Fibroblast of skin of left quadriceps (primary cell): ENCODE measurements at places on chromosomes 13 and 19.

GRCh38 chr13:109884462-109884861 is 98.1 kb upstream of the IRS2 start:
- no peak for DNase-seq

DNA sequence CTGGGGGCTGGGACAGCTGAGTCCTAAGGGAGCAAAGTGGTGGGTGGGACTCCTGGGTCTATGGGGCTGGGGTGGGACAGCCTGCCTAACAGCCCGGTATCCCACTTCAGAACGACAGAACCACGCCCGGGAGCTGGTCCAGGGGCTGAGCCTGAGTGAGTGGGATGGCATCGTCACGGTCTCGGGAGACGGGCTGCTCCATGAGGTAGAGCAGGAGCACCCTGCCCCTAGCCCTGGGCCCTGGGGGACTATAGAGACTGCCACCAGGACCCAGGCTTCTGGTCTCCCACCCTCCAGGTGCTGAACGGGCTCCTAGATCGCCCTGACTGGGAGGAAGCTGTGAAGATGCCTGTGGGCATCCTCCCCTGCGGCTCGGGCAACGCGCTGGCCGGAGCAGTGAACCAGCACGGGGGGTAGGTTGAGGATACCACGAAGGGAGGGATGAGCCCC is 8.6 kb downstream of the SPHK2 start:
- no peak for DNase-seq

- peak; percentile 45 for DNase-seq
These were observed 647.1 kb upstream of the SLITRK6 start for GRCh38 chr13:86446311-86446710.

DNA sequence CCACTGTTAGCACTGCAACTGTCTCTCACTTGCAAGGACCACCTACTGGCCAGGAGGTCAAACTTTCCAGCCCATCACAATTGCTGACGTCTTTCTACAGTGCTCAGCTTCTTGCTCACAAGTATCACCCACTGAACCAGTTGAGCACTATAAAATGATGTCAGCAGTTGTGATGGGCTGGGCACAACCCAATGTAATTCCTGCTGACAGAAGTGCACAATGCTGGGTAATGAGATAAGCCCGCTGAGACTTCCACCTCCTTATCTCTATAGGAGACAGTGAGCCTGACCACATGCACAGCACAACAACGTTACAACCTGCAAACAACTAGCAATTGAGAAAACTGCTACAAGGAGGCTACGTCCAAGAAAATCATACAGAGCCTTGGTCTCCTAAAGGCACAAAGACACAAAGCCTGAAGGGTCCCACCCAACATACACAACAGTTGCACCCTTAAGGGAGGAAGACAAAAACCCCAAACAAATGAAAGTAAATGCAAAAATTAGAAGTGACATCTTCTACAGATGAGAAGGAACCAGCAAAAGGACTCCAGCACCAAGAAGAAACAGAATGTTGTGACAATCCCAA is 273.2 kb downstream of the LIG4 start:
- no peak for DNase-seq

- DNase-seq: no peak
These were observed 5.9 kb upstream of the LAMP1 start for GRCh38 chr13:113291129-113291528.

- DNase-seq: no peak
These were observed 242.6 kb upstream of the EDNRB start for GRCh38 chr13:78161266-78161665.

DNA sequence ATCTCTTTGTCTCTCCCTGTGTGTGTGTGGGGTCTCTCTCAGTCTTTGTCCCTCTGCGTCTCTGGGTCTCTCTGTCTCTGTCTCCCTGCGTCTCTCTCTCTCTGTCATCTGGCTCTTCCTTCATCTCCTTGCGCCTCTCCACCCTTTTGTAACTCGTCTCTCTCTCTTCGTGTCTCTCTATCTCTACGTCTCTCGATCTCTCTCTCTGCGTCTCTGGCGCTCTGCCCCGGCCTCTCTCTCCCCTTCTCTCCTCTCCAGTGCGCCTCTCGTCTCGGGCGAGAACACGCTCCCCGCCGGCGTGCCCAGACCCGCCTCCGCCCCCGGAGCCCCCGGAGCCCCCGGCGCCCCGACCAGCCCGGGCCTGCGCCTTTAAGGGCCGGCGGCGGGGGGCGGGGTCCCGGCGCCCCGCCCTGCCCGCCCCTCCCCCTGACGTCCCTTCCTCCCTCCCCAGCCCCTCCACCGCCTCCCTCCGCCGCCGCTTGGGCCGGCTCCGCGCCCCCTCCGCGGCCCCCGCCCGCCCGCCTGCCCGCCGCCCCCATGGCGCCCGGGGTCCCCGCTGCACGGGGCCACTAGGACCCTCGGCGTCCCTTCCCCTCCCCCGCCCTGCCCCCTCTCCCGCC is at the start of gene MARK4:
Gene MARK4 (plus strand): TSS at position 440 of the 620 bp plus-strand sequence. CDS start 318 bp downstream, outside the sequence.
- peak; percentile 17 for DNase-seq

DNA sequence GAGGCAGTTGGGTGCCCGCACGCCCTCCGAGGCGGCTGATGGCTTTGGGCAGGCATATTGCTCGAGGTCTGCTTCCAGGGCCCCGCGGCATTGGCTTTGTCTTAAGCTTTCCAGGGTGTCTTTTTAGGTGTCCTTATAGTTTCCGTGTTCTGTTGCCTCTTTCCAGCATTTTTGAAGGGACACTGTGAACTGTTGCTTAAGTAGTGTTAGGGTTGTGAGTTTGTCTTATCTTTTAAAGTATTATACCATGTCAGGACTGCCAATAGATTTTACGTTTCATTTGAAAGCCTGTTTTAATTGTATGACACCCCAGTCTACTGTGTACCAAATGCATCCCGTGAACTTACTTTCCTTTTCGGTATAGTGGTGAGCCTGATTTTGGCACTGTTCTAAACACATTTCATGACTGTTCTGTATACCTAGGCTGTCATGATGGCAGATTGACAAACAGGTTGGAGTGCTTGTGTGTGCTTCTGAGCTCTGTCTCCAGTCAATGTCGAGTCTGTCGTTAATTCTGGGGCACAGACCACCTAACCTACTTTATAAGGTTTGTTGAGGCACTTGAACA is 656 bp downstream of the PCCA start:
- DNase-seq: no peak

DNA sequence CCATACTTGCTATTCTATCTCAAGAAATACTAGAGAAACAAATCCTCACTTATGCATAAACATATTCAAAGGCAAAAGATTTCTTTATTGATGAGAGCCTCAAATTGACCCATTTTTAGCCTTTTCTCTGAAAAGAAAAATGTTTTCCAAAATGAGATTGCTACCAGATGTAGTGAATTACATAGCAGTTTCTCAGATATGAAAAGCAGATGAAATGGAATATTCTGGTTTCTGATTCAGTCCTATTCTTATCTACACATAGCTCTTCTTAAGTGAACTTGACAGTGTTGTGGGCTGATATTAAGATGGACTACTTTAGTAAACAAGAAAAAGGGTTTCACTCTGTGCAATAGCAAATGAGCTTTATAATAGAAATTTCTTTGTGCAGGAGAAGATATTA is 183.5 kb downstream of the DNAJC15 start:
- no peak for DNase-seq

DNA sequence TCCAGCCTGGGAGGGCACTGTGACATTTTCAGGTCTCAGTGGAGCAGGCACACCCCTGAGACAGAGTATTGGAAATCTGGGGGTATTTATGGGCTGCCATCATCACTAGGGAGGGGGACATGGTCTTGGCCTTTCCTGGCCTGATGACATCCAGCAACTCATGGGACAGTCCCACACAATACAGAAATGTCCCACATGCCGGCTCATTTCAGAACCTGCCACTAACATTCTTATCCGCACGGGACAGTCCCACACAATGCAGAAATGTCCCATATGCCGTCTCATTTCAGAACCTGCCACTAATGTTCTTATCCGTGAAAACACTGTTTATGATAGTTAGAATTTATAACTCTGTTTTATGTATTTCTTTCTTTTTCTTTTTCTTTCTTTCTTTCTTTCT is 9.8 kb downstream of the SLC8A2 start:
- no peak for DNase-seq

DNA sequence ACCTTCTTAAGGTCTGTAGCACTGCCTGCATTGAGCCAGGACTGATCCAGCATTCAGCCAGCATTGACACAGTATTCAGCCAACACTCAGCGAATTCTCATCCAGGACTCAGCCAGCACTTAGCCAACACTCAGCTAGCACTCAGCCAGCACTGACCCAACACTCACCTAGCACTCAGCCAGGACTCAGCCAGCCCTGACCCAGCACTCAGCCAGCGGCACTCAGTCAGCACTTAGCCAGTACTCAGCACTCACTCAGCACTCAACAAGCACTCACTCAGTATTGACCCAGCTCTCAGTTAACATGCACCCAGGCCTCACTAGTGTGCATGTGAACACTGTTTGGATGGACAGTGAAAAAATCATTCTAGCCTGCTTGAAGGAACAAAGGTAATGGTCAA is 55.0 kb downstream of the TSHZ3 start:
- DNase-seq: no peak

GRCh38 chr13:70541451-70541850 is 433.2 kb upstream of the KLHL1 start:
- no peak for DNase-seq

DNA sequence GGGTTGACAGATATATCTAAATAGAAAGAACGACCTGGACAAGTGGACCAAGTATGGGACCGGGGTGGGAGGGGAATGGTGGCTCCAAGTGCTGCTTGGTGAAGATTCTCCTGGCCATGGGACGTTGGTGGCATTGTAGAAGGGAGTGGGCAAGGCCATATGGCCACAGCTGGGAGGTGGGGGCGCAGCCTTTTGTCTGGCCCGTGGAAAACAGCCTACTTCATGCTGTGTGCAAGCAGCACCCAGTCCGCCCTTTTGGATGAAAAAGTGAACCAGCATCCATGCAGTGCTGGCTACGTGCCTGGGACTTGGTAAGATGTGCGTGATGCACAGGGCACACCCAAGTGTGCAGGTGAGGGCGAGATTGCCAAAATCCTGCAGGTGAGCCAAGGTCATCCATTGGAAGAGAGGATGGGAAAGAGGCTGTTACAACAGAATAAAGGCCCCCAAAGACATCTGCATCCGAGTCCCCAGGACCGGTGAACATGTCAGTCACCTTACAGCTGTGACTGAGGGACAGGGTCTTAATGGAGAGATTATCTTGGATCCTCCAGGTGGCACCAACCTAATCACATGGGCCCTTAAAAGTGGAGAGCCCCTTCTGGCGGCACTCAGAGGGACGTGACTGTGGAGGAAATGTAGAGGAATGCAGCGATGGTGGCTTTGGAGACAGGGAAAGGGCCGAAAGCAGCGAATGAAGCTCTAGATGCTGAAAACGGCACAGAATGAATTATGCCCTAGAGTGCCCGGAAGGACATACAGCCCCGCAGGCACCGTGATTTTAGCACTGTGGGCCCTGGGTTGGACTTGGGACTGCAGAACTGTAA is 40.8 kb downstream of the TEX29 start:
- no peak for DNase-seq

DNA sequence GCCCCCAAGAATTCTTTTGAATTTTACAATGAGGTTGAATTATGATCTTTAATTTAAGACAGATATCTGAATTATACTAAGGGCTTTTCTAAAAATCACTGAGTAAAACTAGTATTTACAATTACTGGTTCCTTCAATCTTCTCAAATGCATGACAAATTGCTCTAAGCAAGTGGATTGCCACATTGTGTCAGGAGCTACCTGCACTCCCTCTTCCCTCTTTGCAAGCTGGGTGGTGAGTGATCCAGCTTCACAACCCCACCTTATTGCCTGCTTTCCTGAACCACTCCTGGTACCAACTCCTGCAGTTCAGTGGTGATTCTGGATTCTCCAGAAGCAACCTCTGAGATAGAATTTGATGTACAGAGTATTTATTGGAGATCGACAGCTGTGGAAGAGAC is 49.9 kb upstream of the SERP2 start:
- no peak for DNase-seq

DNA sequence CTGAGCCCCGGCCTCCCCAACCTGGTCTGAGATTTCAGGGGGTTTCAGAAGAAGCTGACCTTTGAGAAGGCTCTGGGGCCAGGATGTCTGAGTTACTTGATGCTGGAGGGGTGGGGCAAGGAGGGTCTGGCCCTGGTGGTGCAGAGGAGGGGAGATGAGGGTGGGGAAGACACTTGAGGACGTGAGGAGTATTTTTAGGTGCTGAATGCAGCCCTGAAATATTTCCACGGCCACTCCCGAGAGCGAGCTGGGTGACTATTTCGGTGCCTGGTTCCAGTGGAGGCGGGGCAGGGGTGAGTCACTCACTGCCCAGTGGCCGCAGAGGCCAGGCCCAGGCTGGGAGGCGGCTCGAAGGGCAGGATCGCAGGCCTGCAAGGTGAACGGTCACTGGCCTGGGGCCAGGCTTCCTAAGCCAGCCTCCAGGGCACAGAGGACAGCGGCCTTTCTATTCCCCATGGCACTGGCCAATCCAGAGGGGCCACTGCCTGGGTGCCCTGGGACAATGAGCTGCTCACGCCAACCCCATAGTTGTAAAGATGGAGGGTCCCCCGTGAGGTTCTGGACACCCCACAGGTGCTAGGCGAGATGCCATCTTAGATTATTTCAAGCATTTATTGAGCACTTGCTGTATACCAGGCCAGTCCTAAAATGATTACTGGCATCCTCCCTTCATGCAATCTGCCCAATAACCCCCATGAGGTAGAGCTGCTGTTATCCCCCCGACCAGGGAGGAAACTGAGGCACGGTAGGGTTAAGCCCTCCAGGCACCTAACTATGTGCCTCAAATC is 19.7 kb upstream of the JUND start:
- DNase-seq: no peak

DNA sequence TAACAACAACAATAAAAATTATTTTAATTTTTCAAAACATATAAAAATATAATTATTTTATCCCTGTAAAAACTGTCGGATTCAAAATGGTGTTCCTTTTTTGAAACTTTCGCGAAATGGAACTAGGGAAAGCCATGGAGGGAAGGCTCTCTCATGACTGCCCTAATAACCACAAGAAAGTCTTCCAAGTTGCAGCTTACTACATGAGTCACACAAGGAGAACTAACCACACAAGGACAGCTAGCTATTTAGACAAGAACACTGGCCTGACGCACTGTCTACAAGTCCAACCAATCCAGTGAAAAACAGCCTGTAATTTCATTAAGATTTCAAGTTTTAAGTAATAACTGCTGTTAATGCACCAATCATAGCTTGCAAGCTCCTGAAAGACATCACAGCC is 319.2 kb upstream of the PCDH9 start:
- no peak for DNase-seq

DNA sequence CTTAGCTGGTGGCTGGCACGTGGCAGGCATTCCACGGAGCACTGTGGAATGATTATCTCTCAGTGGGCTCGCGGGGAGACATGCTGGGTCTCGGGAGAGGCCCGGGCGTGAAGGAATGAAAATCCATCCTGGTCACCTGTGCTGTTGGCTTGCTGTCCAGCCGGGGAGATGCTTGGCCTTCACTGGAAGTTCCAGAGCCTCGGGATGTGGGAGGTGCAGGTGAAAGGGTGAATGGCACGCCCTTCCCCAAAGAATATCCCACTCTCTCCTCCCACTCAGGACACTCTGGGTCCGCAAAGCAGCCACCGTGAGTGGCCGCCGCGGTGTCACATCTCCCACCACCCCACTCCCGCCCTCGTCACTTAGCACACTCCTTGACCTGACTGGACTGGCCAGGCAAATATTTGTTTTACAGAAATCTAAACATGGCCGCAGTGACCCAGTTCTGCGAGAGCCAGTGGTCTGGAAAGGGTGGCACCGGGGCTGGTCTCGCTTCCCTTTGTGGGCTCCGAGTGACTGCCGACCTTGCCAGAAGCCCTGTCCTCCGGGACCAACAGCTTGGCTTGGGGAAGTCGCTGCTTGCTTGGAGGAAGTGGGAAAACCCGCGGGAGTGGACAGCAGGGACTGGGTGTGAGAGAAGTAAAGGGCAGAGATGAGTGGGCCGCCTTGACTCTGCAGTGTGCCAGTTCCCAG is 8.0 kb downstream of the DPP9 start:
- no peak for DNase-seq

GRCh38 chr13:51050021-51050830 is 60.8 kb downstream of the C13orf42 start:
- no peak for DNase-seq
